Left lung (tissue), 14 donors: ENCODE measurements at places on chromosomes 3 and 15.
A peak's percentile ranks its signal among the peaks of the same experiment; 100 is the strongest.

DNA sequence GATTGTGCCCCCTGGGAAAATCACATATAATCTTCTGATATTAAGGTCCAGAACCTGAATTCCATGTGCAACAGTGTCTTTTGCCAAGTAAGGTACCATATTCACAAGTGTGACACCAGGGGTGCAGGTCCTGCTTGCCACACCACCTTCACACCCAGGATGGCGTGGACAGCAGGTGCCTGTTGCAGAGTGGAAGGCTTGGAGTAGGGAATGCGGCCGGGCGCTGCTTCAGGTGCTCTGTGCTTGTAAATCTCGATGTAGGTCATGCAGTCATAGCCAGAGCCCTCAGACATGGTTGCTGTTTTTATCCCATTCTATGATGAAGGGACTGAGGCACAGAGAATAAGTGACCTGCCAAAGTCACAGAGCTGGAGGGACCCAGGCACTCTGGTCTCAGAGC is 34.5 kb upstream of the GABRG3 start:
- no peak for DNase-seq

- DNase-seq = no peak
Observed at GRCh38 chr3:16419640-16420241, 93.8 kb downstream of the RFTN1 start.

- DNase-seq = no peak
Observed at GRCh38 chr3:16666206-16666605, 61.0 kb upstream of the DAZL start.

- no peak for DNase-seq
Observed at GRCh38 chr15:80822676-80823075, 43.5 kb downstream of the CEMIP start.

DNA sequence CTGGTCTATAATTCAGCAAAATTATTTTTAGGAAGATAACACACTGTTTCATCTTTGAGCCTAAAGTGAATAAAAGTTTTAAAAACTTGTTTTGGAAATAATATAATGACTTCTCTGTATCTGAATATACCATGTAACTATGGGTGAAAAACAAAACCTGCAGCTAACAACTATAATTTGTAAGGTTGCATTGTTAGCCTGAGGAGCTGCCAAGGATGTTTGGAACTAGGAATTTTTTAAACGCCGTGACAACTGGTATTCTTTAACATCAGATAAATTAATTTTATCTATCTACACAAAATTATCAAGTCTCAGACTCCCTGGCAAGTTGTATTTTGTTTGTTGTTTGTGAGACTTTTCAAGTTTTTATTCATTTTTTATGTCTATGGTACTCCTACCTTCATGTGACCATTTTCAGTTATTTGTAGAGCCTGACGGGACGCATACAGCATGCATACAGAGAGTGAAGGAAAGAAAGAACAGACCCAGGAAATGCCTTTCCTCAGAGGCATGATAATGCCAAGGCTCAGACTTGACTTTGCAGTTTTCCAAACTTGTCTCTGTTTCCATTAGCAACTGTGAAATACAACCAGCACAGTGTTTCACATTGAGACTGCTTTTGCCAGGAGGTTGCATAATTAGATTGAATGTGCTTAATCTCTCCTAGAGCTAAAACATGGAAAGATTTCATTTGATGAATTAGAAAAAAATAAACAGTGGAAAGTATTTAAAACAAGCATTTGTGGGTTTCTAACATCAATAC is 60.8 kb upstream of the ARHGEF26 start:
- DNase-seq = peak; percentile 78

DNA sequence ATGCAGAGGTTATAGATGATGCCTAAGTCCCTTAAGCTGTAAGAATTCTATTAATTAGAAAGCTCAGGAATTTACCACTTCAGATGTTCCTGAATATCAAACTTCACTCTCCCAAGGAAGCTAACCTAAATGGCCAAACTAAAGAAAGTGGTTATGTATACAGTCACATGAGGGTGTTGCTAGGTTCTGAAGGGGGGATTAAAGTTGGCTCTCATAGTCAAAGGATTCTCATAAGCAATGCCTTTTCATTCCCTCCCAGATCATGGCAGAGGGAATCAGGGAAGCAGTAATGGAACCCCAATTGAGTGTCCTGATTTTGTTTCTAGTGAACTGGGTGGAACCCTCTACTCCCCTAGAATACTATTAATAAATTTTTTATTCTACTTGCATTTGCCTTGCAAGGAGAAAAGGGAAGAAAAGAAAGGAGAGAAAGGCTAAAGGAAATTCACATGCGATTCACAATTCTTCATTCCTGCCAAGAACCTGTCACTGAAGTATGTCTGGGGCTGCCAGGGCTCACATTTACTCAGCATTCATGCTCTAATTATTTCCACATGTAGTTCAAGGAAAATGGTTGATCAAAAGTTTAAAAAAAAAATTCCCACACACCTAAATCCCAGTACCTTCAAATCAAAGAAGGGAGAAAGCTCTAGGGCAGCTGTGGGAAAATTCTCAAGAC is 25.1 kb downstream of the FSTL1 start:
- no peak for DNase-seq

- DNase-seq = no peak
Observed at GRCh38 chr3:6655275-6655674, 205.6 kb upstream of the GRM7 start.

DNA sequence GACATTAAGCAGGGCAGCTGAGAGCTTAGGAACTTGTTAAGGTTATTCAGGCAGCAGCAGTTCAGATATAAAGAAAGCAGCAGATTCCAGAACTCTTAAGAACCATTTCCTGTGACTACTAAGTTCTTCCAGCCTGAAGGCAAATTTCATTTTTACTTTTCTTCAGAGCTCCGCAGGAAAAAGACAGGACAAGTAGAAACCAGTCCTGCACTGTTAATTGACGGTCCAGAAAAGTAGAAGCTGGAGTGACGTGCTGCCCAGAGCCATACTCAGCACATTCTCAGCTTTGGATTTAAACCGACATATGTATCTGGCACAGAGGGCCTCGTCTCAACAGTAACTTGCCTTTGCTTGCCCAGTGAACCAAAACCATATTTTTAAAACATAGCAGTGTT is 219.4 kb upstream of the STRIT1 start:
- no peak for DNase-seq

GRCh38 chr3:17861476-17861875 is 119.0 kb upstream of the TBC1D5 start:
- no peak for DNase-seq

GRCh38 chr3:49296781-49297411 is 19.9 kb upstream of the C3orf62 start:
- no peak for DNase-seq

GRCh38 chr3:26472345-26472744 is 150.2 kb upstream of the LRRC3B start:
- DNase-seq = peak; percentile 1

DNA sequence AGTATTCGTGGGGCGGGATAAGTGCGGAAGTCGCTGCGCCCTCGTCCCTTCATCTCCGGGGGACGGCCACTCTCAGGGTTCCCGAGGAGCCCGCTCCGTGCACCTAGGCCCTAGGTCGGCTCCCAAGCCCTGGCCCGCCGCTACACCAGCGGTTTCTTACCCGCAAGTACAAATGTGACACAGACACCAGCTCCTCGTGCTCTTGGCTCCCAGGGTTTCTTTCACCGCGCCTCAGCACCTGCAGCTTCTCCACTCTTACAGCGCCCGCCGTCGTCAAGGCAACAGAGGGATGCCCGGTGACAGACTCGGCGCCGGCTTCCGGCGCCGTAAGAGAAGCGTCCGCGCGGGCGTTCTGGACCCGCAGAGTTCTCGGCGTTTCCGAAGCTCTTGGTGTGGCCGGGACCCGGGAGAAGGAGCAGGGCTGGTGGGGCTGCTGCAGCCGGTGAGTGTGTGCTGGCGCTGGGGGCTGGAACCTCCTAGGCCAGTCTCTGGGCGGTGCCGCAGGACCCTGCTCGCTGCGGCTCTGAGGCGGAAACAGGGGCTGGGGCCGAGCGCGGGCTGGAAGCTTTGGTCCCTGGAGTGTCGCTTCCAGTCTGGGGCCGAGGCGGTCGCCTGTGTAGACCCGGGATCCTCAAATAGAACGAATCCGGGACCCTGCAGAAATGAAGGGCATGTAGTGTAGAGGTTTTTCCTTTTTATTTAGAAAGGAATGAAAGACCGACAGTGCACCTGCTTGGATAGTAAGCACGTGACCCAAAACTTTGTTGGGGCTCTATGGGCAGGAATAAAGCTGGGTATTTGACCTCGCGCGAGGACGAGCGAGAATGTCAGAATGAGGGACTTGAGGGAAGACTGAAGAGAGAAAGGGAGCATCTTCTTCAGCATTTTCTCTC is 155.4 kb upstream of the GOLGA6L4 start:
- peak; percentile 15 for DNase-seq

DNA sequence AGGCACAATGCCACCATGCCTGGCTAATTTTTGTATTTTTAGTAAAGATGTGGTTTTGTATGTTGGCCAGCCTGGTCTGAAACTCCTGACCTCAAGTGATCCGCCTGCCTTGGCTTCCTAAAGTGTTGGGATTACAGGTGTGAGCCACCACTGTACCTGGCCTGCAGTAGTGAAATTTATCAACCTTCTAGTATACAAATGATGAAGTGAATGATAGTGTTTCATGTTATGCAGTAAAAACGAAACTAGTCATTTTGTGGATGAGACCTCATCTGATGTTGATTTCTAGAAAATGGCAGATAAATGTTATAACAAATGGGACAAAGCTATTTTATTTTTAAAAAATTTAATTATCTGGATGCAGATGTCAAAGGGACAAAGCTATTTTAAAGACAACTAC is 32.9 kb downstream of the NXPE3 start:
- DNase-seq = no peak

- DNase-seq = no peak
Observed at GRCh38 chr3:87298111-87298718, 21.8 kb upstream of the POU1F1 start.

DNA sequence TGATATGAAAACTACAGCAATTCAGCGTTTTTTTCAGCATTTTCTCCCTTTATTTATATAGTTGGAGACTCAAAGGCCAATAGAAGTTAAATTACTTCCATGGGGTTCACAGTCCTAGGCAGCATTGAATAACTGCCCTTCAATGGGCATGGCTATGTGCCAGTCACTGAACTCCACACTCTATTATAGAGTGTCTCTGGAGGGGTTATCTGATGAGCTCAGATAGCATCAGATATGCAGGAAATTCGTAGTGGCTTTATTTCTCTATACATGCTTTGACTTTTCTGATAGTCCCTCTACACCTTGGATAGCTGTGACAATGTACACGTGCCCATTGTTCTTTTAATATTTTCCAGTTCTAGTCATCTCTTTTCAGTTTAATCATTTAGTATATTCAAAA is 396.9 kb upstream of the CBLB start:
- DNase-seq = no peak

- DNase-seq = no peak
Observed at GRCh38 chr3:162719684-162720341, 1223.2 kb downstream of the OTOL1 start.

DNA sequence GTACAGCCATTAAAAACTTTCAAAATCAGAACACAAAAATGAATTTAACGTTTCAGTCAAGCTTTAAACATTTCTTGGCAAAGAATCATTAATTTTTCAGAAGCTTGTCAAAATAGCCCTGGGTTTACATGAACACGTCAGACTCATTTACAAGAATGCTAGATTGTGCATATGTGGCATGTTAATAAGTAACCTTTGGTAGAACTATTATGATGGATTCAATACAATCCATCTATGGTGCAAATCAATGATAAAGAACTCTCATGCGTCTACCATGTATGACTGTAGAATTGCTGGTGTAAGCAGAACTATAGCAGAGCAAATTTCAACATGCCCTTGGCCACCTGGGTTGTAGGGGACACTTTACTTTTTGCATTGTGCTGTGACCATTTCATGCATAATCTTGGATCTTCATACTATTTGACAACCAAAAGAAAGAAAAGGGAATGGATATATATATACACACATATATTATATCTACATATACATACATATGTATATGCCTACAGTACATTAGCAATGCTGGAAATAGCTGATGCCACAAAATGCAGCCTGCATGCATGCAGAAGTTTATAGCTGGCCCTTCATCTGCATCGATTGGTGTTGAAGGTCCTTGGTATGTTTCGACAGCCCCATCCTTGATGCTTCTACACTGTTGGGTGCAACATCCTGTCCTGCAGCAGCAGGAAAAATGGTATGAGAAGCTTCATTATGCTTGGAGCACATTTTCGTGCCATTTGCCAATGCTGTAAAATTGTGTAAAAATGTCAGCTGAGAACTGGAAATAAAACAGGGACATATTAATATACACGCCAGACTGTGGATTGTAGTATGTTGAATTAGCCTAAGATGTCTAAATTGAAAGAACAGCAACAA is 189.0 kb downstream of the MBNL1 start:
- DNase-seq = no peak

DNA sequence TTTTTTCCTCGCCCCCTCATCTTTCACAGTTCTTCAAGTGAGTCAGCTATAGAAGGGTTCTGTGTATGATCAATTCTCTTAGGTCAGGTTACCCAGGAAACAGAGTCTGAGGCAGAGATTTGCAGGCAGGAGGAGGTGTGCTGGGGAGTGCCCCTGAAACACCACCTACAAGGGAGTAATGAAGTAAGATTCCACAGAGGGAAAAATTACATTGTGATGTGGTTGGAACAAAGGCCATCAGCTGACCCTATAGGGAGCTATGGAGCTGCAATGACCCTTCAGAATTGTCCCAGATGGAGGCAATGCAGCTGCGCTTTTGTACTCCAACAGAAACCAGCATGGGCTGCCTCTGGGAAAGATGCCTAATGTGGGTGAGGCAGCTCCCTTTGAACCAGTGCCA is 142.2 kb upstream of the CNTN3 start:
- no peak for DNase-seq

DNA sequence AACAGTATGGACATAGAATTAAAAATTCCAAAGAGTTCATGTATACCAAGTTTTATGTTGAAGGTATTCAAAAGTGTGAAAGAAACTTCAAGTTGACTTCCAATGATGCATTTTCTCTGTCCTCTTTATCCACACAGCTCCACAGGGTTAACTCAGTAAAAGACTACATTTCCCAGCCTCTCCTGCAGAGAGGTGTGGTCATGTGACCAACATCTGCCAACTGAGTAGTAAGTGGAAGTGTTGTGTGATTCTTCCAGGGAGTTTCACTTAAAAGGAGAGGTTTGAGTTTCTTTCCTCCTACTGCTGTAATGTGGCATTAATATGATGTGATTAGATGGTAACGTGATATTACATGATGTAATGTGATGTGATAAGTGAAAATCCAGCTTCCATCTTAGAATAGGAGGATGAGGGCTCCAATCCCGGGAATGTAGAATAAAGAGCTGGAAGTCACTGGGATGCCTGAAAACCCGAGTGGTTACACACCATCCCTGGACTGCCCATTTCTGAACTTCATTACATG is 280.6 kb downstream of the ARRDC4 start:
- no peak for DNase-seq
